ENCODE measurements at places on chromosomes 16 and 17. TPM values are rescaled to one million over a fixed set of nuclear protein-coding genes. Genes with fewer than 3 reads are reported as not detected.

ABCC11 gene
- 0.20 TPM for total RNA-seq

TBC1D3E gene
- total RNA-seq, result 0.89 TPM

PRM3 gene
- not detected for total RNA-seq

C17orf100 gene
- 0.07 TPM for total RNA-seq

GUCY2D gene
- total RNA-seq, result not detected

PRSS53 gene
- 1.2 TPM for total RNA-seq

NKD1 gene
- under 0.01 TPM for total RNA-seq

Measured in mammary microvascular endothelial cell (primary cell).